ENCODE measurements at places on chromosomes 16 and 17.

DNA sequence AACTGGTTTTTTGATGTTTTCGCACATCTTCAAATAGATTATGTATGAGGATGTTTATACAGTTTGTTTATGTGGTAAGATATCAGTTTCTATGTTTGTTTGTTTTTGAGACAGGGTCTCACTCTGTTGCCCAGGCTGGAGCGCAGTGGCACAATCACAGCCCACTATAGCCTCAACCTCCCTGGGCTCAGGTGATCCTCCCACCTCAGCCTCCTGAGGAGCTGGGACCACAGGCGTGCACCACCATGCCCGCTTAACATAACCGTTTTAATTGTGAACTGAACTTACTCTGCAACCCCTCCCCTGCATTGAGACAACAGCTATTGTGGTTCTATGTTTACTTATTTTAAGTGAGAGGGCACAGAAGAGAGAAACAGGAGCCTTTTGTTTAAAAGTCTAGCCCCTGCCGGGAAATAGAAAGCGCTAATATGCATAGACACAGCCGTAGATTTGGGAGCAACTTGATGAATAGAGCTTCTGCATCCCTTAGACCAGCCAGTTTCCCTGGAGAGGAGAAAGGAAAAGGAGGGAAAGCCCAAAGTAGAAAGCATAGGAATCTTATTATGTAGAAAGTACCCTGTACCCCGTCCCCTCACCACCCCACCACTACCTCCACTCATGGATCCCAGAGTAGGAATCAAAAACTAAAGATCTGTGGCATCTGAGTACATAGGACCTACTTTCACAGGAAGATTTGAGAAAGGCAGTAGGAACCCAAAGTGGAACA, 19.6 kb upstream of the APPBP2 start:
- no peak for DNase-seq

GRCh38 chr17:63458478-63458877, 12.4 kb upstream of the CYB561 start:
- no peak for DNase-seq

DNA sequence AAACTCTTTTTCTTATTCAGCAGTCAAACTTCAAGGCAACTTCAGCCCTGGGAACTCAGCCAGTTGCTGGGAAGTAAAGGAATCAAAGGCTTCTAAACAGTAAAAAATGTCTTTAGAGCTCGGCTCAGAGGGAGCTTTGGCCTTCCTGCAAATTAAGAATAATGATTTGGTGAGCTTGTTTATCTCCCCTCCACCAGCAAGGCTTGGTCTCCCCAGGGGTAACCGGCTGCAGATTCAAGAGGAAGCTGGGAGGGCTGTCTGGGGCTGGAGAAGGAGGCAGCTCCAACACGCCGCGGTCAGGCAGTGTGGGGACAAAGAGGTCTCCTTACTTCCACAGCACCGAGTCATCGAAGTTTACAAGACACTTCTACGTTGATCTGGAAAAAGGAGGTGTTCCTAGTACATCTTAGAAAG, 17.7 kb upstream of the DOC2B start:
- DNase-seq, result no peak

DNA sequence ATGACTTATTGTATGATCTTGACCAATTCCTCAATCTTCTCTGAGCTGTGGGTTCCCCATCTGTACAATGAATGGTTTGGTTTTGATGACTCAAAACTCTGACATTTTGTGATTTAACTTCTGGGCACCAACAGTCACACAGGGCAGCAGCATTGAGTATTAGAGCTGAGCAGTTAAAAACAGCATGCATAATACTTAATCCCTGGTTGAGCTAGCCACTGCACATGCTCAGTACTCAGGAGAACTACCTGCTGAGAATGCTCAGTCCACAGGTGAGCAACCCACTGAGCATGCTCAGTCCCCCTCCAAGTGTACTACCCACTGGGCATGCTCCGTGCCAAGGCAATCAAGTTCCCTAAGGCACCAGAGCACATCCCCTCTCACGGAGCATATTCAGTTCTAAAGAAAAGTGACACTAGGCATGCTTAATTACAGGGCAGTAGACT, 68.7 kb downstream of the AIPL1 start:
- DNase-seq, result no peak

- DNase-seq, result no peak
These were observed 574 bp downstream of the MPP3 start for GRCh38 chr17:43832168-43832975.

DNA sequence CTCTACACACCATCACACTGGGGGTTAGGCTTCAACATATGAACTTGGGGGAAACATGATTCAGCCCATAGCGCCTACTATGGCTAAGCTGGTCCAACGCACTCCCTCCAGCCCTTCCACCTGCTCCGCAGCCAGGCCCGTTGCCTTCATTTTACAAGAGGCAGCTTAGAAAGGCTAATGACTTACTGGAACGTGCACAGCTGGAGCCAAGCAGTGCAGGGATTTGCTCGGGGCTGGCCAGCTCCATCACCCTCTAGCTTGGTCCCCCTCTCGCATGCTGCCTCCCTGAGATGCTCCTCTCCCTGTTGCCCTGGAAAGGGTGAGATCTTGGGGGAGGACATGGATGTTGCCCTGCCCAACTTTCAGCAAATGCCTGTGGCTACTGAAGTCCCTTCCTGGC, 2.8 kb upstream of the CACNG1 start:
- no peak for DNase-seq

DNA sequence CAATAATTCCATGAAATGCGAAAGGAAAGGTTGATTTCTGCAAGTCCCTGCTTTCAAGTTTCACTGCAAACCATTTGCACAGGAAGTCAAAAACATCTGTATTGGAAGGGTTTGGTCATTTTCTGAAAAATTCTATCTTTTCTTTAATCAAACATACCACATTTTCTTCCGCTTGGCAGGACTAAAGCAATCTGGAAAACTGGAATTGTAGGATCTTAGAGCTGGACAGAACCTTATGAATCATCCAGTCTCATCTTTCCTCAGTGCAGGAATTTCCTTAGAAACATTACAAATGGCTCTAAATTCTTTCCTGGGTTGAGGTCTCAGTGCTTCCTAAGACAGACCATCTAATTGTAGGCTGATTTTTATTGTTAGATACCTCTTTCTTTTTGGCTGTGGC, 111.5 kb upstream of the ELAC2 start:
- no peak for DNase-seq

DNA sequence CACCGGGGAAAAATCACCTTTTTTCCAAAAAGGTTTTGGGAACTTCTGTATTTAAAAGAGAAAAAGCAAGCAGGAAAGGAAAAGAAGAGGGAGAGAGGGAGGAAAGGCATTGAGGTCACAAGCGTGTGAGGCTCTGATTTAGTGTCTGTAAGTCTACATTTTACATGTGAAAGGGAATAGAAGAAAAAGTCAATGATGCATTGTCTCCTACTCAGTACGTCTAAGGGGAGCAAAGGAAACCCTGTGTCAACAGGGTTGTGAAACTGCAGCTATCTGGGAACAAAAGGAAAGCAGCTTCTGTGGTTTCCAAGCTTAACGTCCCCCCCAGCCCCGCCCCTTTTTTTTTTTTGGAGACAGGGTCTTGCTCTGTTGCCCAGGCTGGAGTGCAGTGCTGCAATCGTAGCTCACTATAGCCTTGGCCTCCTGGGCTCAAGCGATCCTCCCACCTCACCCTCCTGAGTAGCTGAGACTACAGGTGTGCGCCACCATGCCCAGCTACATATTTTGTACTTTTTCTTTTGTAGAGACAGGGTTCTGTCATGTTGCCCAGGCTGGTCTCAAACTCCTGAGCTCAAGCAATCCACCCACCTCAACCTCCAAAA, 1.8 kb upstream of the CDC42EP4 start:
- DNase-seq, result no peak

DNA sequence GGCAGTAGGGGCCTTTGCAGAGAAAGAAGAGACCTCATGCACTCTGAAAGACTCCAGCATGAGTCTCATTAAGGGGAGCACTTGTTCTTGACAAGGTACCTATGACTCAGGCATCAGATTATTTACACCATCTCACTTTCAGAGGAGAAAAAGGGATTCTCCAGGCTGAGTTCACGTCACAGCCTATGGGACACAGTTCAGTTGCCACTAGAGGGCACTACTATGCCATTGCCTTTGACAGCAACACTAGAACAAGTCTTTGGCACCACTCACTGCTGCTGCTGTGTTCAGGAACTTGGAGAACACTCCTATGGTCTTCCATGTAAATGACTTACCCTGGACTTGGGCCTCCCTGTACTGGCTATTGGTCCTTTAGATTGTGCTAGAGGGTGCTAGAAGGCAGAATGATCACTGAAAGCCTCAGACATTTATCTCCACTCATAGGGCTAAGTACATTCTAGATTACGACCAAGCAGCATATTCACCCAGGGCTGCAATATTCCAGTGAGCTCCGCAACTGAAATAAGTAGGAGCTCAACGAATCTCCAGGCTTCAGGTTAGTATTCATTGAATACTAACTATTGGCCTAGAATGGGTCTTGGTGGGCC, 225.1 kb upstream of the CA10 start:
- peak; percentile 67 for DNase-seq

DNA sequence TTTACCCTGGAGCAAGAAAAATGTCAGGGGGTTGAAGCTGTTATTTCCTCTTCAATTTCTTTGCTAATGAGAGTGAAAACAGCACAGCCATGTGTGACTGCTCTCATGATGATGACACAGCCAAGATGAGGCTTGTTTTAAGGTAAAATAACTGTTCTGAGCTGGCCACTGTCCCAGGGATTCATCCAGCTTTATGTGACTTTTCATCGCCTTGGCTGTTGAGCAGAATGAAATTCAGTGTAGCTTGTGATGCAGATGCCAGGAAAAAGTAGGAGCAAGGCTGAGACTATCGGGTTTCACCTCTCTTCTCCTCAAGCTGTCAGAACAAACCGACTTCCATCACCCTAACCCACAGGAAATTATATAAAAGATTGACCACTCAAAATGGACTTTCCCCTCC, 361.8 kb upstream of the CDH5 start:
- DNase-seq, result no peak

GRCh38 chr17:73528679-73529078, 115.6 kb downstream of the SDK2 start:
- no peak for DNase-seq

- DNase-seq, result no peak
These were observed 94.7 kb downstream of the SEC14L1 start for GRCh38 chr17:77235370-77235941.

DNA sequence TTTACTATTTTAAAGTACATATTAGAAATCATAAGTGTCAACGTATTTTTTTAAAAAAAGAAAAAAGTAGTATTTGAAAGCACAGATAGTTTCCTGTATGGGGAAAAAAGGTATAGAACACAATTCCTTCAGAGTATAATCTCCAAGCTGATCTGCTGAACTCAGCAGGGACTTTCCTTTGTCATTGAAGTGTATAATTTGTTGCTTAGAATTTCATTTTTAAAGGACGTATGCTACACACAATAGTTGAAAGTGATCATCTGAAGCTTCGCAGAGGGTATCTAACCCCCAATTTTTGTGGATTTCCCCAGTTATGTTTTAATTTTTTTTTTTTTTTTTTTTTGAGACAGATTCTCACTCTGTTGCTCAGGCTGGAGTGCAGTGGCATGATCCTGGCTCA, 20.2 kb upstream of the MAPT start:
- no peak for DNase-seq

GRCh38 chr16:19361587-19361986, 56.1 kb upstream of the TMC5 start:
- DNase-seq, result no peak

DNA sequence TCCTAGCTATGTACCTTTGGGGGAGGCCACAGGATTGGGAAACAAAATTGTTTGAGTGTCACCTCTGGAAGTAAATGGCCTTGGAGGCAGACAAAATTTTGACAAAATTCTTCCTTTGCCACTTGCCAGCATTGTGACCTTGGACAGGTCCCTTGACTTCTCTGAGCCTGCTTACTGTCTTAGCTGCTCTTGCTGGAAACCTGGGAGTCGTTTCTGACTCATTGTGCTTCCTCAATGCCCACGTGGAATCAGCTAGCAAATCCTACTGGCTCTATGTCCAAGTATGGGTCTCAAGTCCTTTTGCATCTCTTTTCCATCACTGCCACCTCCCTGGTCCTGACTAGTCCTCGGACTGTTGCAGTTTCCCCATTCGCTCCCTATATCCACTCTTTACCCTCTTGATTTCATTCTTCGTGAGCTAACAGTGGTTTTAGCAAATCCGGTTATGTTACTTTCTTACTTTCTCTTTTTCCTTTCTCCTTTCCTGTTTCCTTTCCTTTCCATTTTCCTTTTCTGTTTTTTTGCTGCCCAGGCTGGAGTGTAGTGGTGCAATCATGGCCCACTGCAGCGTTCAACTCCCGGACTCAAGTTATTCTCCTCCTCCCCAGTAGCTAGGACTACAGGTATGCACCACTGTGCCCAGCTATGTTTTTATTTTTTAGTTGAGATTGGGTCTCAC, 68.1 kb upstream of the LGALS9 start:
- no peak for DNase-seq

- no peak for DNase-seq
These were observed 38.0 kb downstream of the TOM1L2 start for GRCh38 chr17:17934214-17934613.

- DNase-seq, result peak; percentile 29
These were observed 939 bp upstream of the WDR90 start for GRCh38 chr16:648071-648780.

DNA sequence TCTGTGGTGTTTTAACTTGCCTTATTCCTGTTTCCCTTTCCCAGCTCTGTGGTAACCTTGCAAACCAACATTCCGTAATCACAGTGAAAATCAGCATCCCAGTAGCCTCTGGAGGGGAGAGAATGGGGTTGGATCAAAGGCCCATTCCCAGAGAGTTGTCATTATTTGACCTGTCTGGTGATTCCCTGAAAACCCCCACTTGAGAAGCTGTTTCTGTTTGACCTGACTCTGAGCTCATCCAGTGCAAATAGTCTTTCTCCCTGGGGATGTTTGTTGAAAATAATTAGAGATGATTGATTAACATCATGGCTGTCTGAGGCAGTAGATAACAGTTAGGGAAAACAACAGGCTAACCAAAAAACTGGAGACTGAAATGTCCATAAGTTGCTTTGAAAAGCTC, 3.0 kb downstream of the CACNG1 start:
- DNase-seq, result no peak

DNA sequence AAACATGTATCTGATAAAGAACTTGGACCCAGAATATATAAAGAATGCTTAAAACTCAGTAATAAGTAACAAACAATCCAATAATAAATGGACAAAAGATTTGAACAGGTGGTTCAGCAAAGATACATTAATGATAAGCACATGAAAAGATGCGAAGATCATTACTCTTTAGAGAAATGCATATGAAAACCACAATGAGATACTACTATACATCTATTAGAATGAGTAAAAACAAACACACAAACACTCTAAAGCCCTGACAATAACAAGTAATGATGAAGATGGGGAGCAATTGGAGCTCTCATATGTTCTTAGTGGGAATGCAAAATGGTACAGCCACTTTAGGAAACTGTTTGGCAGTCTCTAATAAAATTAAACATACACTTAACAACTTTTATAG, 29.1 kb downstream of the OSBPL7 start:
- no peak for DNase-seq
